ENCODE measurements at places on chromosomes 3 and 15.

DNA sequence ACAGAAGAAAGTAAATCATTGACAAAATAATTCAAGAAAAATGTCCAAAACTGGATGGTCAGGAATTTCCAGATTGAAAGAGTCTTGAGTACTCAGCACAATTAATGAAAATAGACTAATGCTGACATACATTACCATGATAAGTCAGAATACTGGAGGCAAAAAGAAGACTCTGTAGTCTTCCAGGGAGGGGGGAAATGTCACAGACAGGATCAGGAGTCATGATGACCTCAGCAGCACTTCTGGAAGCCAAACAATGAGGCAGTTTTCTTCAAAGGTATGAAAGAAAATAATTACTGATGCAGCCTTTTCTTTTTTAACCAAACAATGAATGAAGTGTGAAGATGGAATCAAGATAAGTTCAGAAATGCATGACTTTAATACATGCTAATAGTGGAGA, 30.1 kb upstream of the SLC22A13 start:
- no peak for DNase-seq

- DNase-seq, result no peak
Measured at GRCh38 chr3:119747357-119747756, 34.5 kb upstream of the NR1I2 start.

DNA sequence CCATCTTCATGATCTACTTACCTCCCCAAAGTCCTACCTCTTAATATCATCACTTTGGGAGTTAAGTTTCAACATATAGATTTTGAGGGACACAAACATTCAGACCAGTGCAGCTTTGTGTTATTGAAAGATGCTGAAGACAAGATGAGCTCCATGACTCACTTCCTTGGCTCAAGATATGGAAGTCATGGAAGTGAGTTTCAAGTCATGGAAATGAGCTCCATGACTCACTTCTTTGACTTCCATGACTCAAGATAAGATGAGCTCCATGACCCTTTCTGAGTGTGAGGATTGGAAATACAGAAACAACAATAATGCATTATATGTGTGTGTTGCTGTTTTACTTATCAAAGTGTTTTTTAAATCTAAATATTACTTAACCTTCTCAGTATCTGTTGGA, 170.2 kb upstream of the TPRG1 start:
- no peak for DNase-seq

GRCh38 chr15:54082836-54083492, 104.7 kb downstream of the UNC13C start:
- no peak for DNase-seq

DNA sequence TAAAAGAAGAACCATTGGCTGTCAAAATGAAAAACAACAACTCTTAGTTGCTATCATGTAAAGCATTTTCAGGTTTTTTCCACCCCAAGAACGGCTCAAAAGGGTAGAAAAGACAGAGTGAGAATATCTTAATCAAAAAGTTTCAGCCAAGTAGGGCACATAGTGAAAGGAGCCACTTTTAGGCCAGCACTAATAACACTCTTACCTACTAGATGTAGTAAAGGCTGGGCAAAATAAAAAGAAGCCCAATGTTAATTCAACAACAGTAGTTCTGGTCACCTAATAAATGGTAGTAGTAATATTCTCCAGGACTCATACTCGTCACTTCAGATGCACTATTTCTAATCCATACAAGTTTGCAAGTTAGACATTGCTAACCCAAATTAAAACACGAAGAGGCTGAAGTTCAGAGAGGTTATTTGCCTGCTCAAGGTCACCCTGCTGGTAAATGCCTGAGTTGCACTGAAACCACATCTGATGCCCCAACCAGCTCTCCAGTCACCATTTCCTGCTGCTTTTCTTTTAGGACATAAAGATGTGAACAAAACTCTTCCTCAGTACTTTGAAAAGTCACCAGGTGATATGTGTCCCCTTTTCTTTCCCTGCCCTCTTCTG, 7.5 kb downstream of the GOLIM4 start:
- peak; percentile 62 for DNase-seq

DNA sequence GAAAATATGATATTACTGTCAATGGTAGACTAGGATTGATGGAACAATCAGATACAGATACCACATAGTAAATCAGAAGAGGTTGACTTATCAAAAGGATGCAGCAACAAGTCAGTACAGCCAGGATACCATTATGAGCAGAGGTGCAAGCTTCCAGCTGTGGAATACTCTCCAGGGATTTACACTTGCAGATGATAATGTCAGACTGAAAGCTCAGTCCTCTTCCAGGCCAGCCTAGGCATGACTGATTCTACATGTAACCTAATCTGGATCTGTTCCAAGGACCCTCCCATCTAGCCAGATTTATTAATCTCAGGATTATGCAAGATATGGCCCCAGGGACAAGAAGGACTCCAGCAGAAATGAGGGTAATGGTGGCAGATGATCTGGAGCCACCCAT, 8.2 kb downstream of the FILIP1L start:
- DNase-seq, result no peak

DNA sequence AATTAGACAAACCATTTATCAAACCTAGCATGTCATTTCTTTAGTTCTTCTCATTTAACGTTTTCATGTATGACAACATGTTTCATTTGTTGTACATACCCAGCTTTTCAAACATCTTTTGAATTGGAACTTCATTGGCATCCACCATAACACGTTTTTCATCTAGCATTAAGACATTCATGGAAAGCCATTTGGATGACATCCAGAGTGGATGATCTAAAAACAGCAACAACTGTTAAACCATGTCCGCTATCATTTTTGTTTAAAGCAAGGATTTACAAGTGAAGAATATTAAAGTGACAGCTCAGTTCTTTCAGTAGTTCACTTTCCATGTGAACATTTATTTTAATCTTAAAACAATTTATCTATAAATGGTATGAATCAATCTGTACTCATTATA, 14.5 kb downstream of the GATM start:
- DNase-seq, result no peak

DNA sequence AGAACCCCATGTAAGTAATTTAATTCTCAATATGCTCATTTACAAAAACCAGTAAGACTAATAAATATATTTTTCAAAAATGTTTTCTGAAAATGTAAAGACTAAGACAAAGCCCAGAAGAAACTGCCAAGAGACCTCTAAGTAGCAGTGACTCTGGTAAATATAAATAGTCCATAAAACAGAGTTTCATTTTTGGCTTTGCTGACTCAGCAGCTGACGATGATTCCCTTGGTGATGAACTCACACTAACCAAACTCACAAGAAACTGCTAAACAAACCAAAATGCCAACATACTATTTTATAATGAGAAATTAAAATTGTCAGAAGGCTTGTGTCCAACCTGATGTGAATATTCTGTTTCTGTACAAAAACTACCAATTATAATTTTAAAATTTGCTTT, 31.5 kb upstream of the IMPG2 start:
- DNase-seq, result no peak

DNA sequence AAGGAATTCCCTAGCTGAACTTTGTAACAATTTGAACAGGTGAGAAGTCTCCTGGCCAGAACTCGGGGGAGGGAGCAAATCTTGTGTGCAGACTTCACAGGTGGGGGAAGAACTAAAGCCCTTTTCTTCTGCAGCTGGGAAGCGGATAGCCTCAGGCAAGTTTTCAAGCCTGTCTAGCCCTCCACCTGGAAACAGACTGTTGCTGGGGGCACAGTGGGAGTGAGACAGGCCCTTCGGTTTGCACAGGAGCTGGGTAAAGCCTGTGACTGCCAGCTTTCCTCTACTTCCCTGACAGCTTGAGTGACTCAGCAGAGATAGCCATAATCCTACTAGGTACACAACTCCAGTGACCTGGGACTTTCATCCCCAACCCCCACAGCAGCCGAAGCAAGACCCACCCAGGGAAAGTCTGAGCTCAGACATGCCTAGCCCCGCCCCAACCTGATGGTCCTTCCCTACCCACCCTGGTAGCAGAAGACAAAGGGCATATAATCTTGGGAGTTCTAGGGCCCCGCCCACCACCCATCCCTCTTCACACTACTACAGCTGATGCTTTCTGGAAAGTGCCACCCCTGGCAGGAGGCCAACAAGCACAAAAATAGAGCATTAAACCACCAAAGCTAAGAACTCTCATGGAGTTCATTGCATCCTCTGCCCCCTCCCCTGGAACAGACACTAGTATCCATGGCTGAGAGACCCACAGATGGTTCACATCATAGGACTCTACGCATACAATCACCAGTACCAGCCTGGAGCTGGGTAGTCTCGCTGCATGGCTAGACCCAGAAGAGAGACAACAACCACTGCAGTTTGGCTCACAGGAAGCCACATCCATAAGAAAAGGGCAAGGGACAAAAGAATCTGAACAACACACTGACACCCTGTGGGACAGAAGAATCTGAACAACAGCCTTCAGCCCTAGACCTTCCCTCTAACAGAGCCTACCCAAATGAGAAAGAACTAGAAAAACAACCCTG, 479.0 kb downstream of the RAP2B start:
- no peak for DNase-seq

GRCh38 chr3:25940935-25941334, 151.0 kb downstream of the OXSM start:
- no peak for DNase-seq

- no peak for DNase-seq
Measured at GRCh38 chr15:71649894-71650293, 160.5 kb upstream of the NR2E3 start.

- DNase-seq, result no peak
Measured at GRCh38 chr3:40617084-40617483, 92.3 kb downstream of the ZNF621 start.

GRCh38 chr15:59694779-59695178, 5.7 kb upstream of the BNIP2 start:
- DNase-seq, result no peak

GRCh38 chr15:66715720-66716655, 14.0 kb downstream of the SMAD6 start:
- no peak for DNase-seq

DNA sequence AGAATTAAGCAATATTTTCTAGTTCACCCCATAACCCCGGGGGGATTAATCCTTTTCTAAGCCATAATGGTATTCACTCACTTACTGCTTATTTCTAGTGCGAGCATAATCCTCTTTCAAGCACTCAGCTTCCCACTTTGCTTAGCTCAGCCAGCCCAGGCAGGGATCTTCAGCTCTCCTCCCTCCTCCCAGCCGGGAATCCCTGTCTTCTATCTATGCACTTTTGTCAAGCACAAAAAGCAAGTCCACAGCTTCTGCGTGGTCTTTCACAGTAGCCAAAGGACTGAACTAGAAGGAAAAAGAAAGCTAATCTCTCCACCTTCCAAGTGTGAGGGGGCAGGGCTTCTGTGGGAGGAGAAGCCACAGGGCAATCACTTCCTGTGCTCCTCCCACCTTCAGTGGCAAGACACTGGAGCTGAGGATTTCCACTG, 62.8 kb downstream of the PEX5L start:
- no peak for DNase-seq

GRCh38 chr15:101244036-101244781, 7.6 kb downstream of the CHSY1 start:
- no peak for DNase-seq

- no peak for DNase-seq
Measured at GRCh38 chr3:72408983-72409779, 439.1 kb downstream of the SHQ1 start.

GRCh38 chr3:18968120-18968519, 180.2 kb upstream of the KCNH8 start:
- DNase-seq, result no peak

DNA sequence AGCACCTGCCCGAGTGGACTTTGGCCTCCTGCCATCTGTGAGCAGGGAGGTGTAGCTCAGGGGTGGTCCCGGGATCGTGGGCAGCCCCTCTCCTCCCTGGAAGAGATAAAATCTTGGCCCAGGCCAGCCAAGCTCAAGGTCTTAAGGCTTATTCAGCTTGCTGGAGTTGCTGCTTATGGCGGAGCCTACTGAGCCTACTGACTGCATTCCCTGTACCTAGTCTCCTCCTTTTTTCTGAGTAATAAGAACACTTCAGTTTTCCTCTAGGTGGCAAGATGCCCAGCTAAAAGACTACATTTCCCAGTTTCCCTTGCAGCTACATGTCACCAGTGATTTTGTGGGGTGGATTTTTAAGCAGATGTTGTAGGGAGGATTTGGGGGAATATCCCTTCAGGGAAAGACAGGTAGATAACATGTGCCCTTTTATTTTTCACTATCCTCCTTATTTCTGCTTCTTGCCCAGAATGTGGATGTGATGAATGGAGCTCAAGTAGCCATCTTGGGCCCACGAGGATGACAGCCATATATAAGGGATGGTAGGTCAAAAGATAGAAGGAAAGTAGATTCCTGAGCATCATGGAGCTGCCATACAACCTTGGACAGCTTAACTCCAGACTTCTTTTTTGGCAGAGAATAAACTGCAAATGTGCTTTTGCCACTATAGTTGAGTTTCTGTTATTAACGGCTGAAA, 41.4 kb upstream of the INSYN1 start:
- DNase-seq, result no peak

- DNase-seq, result no peak
Measured at GRCh38 chr3:193744048-193744821, 151.2 kb downstream of the OPA1 start.

- no peak for DNase-seq
Measured at GRCh38 chr3:126618760-126619159, 36.2 kb downstream of the TXNRD3 start.

- no peak for DNase-seq
Measured at GRCh38 chr3:12891985-12892839, 50.8 kb upstream of the RPL32 start.

DNA sequence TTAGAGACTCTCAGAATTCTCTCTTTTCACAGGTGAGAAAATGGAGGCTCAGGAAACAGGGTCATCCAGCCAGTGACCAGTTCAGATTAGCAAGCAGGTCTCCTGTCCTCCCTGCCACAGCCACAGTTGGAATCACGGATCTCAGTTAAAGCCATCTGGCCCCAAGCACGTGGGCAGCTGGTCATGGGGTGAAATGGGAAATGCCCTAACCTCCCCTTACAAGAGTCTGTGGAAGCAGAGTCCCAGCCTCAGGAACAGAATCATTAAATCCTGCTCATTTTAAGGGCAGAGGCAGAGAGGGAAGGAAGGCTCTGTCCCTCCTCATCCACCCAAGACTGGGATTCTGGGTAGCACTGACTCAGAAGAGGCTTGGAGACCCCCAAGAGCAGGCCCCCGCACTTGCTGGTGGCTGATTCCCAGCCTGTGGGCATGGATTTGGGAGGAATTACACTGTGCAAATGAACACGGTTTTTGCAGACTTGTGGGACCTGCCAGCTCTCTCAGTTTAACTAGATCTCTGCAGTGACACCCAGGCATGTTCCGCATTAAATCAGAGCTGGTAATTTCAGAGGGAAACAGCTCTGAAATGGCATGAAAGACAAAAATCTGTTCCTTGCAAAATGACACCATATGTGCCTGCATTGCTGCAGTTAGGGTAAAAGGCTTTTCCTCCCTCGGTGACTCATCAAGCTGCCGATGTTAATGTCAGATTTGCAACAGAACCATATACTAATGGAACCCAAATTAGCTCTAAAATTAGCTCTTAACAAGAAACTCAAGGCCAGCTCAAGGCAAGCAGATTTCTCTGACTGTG, 89.0 kb downstream of the BDH1 start:
- peak; percentile 76 for DNase-seq

GRCh38 chr3:13498354-13499060, 18.4 kb downstream of the HDAC11 start:
- DNase-seq, result no peak

- no peak for DNase-seq
Measured at GRCh38 chr15:94526071-94526689, 294.8 kb downstream of the MCTP2 start.

GRCh38 chr3:140816372-140817195, 125.1 kb upstream of the SLC25A36 start:
- DNase-seq, result no peak
